ENCODE measurements at places on chromosomes 5 and 9.
A peak's percentile ranks its signal among the peaks of the same experiment; 100 is the strongest.

DNA sequence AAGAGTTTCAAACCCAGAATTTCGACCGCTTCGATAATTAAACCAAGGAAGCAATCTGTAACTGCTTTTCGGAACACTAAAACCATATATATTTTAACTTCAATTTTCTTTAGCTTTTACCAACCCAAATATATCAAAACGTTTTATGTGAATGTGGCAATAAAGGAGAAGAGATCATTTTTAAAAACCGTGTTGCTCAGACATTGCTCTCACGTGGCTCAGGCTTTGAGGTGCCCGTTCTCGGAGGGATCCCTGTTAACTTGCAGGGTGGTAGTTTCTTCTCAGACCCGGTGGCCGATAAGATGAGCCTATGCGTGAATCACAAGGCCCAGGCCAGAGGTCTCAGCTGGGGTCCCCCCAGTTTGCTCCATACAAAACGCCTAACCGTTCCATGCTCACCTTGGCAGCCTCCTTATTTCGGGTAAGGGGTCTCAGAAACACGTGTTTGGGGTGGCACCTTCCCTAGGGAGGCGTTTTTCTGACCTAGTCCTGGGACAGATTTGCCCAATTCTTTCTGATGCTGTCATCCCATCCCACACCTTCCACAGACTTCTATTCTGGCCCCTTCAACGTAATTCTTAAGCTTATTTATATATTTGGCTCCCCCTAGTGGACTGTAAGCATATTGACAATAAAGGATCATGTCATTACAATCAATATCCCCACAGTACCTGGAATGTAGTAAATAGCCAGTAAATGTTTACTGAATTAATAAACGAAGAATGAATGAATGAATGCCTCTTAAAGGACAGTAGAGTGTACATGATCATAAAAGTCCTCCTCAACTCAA lies 48.1 kb downstream of the THBS4 start:
- DNase-seq = peak; percentile 64

GRCh38 chr9:93306081-93306480 lies 122.1 kb downstream of the WNK2 start:
- no peak for DNase-seq

GRCh38 chr9:123742009-123742767 lies 187.7 kb downstream of the DENND1A start:
- DNase-seq = no peak

- no peak for DNase-seq
Measured at GRCh38 chr5:74686962-74687751, 2.1 kb downstream of the HEXB start.

DNA sequence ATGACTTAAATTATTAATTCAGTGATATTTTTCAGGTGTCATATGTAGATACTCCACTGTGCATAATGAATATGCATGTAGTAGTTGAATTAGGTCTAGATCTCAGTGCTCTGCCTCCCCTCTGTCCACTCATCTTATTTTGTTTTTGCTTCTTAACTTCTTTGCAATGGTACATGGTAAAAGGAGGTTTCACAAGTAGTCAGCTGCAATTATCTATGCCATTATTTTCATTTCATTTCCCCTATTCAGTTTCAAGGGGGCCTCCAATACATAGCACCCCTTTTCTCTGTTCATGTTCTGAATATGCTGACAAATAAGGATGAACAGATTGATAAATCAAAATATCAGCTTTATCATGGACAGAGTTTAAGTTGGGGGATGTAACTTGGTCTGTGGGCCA lies 511.6 kb upstream of the ZNF608 start:
- peak; percentile 3 for DNase-seq

- no peak for DNase-seq
Measured at GRCh38 chr5:31355337-31355736, 161.9 kb downstream of the CDH6 start.

DNA sequence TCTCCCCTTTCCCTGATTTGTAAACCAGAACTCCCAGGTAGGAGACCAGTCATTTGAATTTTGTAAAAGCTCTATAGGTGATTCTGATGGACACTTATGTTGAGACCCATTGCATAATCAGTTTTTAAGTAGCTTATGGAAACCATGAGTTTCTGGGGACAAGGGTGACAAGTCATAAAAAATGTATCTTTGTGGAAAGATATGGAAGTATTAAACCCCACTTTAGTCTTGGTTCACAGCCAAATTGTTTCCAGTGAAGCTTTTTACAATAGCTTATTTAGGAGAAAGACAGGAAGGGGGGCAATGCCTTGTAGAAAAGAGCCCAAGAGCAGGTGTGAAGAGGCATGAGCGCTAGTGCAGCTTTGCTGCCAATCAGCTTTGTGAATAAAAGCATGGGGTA lies 453 bp upstream of the CCL28 start:
- DNase-seq = no peak

DNA sequence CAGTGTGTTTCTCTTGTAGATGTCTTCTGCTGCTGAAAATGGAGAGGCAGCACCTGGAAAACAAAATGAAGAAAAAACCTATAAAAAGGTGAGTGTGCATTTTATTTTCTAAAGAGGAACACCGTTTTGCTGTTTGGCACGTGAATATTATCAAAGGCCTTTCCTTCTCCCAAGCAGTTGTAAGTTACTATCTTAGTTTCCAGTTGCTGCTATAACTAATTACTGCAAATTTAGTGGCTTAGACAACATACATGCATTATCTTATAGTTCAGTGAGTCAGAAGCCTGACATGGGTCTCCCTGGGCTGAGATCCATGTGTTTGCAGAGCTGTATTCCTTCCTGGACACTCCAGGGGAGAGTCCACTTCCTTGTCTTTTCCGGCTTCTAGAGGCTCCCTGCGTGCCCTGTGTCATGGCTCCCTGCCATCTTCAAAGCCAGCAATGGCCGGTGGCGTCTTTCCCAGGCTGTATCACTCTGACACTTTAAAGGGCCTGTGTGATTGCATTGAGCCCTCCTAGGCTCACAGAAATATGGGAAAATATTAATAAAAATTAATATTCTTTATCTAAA lies 117.6 kb downstream of the PIP5K1B start:
- no peak for DNase-seq

DNA sequence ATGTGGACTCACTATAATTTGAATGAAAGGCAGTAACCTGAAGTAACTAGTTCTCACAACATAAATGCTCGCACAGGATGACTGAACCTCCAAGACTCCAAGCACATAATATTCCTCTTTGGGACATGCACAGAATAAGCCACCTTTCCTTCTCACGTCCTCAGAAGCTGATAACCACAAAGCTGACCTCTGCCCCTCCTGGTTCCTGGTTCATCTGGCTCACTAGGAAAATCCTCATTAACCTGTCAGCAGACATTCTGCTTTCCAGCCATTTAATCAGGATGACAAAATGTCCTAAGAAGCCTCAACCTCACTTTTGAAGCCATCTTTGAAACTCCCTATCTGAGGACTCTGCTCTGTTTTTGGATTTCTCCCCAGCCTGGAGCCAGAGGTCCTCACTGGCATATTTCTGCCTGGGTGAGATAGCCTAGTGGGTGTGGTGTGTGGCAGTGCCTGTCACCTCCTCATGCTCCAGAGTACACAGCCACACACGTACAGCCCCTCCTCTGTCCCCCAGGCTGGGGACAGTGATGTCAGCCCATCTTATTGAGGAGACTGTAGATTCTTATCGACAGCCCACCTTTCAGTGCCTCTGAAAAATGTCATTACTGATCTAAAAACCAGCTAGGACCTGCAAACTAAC lies 10.3 kb downstream of the ANKH start:
- DNase-seq = no peak

GRCh38 chr9:130235558-130236435 lies 29.8 kb upstream of the HMCN2 start:
- DNase-seq = peak; percentile 67

DNA sequence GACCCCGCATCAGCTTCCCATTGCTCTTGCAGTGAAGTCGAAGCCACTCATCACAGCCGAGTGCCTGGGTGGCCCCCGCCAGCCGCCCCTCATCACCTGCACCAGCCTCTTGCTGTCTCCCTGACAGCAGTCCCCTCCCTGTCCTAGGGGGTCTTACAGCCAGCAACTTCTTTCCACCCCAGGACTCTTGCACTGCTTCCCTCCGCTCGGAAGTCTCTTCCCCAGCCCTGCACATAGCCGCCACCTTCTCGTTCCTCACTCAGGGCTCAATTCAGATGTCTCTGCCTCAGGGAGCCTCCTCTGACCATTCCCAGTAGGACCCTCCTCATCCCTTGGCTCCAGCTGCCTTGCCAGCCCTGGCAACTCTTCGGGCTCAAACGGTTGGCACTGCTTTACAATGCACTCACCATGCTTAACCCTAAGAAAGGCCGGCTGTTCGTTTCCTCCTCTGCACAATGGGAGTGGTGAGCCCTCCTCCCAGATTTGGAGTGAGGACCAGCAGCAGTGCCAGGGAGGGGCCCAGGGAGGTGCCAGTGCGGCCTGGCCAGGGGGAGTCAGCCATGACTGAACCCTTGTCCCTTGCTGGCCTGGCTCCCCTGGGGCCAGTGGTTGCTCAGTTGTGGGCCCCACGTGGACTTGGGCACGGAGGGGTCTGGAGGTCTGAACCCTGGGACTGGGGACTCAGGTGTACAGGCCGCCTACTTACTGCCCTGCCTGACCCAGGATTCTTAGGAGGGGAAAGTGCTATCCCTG lies 6.1 kb downstream of the TCF7 start:
- DNase-seq = no peak

GRCh38 chr5:73693573-73694061 lies 67.6 kb downstream of the ARHGEF28 start:
- DNase-seq = peak; percentile 72

- DNase-seq = no peak
Measured at GRCh38 chr9:7676609-7677156, 122.9 kb downstream of the DMAC1 start.

GRCh38 chr9:35364817-35365585 lies 124.9 kb upstream of the RUSC2 start:
- no peak for DNase-seq

DNA sequence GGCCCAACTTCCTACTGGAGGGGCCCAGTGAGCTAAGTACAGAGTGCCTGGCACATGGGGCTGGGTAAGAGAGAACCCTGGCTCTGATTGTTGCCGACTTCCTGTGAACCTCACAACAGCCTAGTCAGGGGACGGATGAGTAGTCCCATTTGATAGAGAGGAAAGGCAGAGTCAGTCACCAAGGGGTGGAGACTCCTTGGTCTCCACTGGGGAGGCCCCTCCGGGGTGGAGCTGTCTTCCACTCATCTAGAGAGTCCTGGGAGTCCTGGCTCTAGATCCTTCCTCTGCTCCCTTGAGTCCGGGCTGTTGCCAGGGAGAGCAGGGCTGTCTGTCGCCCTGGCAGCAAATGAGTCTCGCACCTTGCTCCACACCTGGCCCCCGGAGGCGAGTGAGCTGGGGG lies 8.0 kb downstream of the GRK6 start:
- DNase-seq = peak; percentile 7

- no peak for DNase-seq
Measured at GRCh38 chr9:71638627-71639026, 129.7 kb downstream of the CEMIP2 start.

GRCh38 chr9:81631218-81631745 lies 58.1 kb downstream of the TLE1 start:
- DNase-seq = no peak

DNA sequence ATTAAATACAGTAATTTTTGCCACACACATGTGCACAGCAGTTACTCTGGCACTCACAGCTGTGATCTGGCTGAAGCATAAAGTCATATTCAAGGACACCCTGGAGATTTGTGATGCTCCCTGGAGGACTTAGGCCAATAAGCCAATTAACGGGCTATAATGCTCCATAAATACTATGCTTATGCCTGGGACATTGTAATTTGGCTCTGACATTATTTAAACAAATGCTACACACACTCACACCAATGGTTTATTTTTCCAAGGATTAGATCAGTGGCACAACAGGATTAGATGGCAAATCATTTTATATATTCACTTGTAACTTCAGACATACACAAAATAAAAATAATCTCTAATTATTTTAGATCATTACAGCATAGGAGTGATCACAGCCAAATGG lies 111.2 kb downstream of the LMNB1 start:
- no peak for DNase-seq

DNA sequence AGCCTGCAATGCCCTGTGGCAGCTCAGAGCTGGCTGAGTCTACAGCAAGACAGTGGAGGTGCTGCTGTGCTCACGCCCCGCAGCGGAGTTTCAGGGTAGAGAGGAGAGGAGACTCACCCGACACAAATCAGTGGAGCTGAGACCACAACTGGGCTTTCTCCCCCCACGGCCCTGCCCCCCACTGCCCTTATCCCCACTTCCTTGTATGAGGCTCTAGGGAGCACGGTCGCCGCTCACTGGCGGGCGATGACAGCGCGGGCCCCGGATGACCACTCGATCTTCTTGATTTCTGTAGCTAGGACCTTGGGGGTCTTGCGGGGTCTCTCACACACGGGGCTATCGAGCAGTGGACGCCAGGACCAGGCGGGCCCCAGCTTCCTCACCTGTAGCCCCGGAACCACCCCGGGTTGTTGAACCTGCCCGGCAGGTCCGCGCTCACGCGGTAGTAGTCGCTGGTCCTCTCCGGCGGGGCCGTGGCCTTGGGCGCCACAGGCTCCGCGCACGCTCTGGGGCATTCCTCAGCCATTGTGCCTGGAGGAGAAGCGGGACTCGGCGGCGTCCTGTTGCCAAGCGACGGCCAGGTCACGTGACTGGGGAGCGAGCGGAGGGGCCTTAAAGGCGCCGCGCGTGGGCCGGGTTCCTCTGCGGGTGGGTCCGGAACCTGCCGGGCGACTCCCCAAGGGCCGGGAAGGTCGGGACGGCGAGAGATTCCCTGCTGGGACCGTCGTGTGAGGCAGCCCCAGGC lies 984 bp upstream of the MRPS2 start:
- peak; percentile 87 for DNase-seq

GRCh38 chr5:2010940-2011339 lies 128.2 kb upstream of the IRX4 start:
- DNase-seq = no peak

- peak; percentile 50 for DNase-seq
Measured at GRCh38 chr5:6525910-6526309, 77.3 kb downstream of the UBE2QL1 start.

GRCh38 chr9:249025-249424 lies 34.4 kb downstream of the DOCK8 start:
- DNase-seq = no peak

GRCh38 chr5:81247441-81247972 lies 14.4 kb downstream of the CKMT2 start:
- no peak for DNase-seq

DNA sequence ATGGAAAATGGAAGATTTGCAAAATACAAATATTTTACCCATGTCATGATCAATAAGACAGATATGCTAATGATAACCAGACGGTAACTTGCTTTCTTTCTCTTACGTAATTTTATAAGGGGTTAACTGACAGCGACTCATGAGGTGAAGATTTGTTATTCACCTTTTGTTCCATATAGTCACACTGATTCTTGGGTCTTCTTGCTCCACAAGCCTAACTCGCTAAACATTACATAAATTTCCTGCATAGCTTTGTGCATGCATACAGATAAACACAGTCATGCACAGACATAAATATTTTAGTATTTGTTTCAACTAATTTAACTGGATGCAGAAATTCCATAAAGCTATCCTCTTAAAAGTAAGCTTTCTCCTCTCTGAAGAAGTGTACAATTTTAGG lies 225.9 kb downstream of the VPS13A start:
- no peak for DNase-seq

- DNase-seq = no peak
Measured at GRCh38 chr5:14357441-14357840, 214.3 kb downstream of the TRIO start.

- no peak for DNase-seq
Measured at GRCh38 chr9:134860510-134860909, 20.1 kb upstream of the FCN2 start.

- no peak for DNase-seq
Measured at GRCh38 chr9:23011669-23012068, 565.0 kb downstream of the DMRTA1 start.
